ENCODE measurements at places on chromosomes 11 and 22.

- no peak for DNase-seq
Measured at GRCh38 chr11:117744471-117745150, 52.4 kb downstream of the DSCAML1 start.

- DNase-seq = peak; percentile 11
Measured at GRCh38 chr11:1486054-1486825, at the start of gene MOB2. MOB2 (minus strand) TSS chr11:1486779; CDS start chr11:1486556, 223 bp downstream.

DNA sequence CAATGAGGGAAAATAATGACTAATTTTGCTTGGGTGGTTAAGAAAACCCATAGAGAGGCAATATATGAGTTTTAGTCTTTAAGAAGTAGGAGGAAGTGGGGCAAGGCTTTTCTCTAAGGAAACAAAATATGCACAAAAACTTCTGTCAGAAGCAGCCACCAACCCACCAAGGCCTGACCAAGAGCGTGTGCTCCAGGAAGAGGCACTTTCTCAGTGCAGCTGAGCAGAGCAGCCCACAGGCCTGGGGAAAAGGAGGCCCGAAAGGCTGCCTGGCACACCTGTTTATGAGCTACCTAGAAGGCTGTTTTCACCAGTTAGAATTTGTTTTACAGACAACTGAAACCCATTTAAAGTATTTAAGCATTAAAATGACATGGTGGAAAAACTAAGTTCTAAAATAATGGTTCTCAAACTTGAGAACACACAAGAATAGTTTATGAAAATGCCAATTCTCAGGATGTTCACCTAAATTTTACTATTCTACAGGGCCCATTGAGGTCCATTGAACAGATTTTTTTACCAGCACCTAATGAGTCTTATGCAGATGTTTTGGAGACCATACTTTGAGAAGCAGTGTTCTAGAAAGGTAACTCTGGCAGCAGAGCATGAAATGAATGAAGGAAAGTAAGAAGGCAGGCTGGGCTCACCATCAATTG, 160.5 kb upstream of the DDI1 start:
- no peak for DNase-seq

GRCh38 chr11:101812546-101812945, 102.3 kb upstream of the CEP126 start:
- DNase-seq = no peak

GRCh38 chr11:3867209-3868091, 12.0 kb downstream of the STIM1 start:
- peak; percentile 35 for DNase-seq

DNA sequence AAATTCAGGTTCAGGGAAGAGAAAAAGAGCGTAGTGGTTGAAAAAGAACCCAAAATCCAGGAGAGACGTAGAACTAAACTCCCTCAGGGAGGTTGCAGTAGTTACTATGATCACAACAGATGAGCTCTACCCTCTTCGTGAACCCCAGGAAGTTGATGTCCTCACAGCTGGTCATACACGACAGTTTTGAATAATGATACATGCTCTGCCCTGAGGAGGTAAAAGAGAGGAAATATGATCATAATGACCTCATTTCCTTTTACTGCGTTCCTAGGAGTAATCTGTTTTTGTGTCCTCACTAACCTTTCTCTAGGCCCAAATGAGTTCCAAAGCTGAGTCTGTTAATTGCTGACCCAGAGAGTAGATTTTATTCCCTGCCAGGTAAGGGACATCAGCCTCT, 1.3 kb downstream of the PATE2 start:
- no peak for DNase-seq

GRCh38 chr11:132490978-132491377, 1041.3 kb downstream of the OPCML start:
- no peak for DNase-seq

Data from naive thymus-derived CD8-positive, alpha-beta T cell (primary cell).